AG08395 (cell line): ENCODE measurements at places on chromosomes 2 and 18.

DNA sequence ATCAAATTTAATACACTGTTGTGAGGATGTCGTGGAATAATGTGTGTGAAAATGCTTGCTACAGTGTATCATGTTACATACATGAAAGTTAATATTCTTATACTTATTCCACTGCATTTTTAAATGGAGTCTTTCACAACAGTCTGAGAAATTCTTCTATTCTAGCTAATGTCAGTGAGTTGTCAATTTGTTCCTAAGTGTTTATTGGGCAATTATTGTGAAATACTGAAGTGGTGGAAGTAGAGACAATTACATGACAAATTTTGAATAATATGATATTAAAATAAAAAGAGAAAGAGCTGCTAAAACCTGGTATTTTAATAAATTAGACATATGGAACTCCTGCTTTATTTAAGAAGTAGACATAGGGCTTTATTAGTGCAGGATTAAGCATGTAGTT, 176.1 kb downstream of the PTPRM start:
- DNase-seq = no peak

DNA sequence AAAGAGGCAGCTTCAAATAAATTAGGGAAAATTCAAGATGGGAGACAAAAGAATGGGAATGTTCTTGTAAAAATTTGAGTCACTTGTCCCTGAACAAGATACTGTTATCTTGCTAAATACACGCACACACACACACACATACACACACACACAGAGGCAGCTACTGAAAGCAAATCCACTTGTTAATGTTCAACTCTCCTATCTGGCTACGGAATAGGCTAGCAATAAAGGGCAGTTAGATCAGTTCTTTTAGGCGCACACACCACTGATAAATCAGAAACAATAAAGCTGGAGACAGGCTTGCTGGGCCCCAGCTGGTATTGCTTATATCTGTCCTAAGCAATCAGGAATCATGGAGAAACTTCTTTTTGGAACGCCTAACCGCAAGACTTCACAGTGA, 461.6 kb downstream of the BCL11A start:
- no peak for DNase-seq

- no peak for DNase-seq
Measured at GRCh38 chr18:80181642-80182461, 65.5 kb downstream of the PARD6G start.

DNA sequence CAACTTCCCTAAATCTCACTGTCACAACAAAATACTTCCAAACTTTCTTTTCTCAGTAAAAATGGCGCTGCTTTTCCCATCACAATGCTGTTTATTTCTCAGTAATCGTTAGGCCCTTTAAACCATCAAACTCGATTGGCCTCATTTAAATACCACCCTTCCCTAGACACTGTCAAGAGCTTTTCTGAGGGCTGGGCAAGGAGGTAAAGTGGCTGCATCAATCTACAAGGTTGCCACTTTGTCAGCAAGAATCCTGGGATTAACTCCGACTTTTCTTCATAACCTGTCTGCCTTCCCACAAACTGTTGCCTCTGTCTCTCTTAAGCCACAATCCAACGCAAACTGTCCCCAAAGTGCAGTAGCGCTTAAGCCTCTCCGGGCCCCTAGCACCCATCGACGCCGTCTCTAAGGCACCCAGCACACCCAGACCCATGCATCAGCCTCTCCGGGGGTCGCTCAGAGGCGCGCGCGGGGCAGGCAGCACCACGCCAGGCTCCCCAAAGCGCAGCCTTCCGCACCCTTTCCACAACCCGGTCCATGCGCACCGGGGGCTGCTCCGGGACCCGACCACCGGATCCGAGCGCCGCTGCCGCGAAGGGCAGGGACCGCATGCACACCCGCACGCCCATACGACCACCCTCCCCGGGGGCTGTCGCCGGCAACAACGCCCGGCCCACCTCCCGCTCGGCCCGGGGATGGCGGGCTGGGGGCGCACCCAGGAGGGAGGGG, 683 bp downstream of the MBOAT2 start:
- DNase-seq = no peak

- no peak for DNase-seq
Measured at GRCh38 chr2:10234013-10234306, 68.7 kb upstream of the HPCAL1 start.

- DNase-seq = no peak
Measured at GRCh38 chr2:402721-403120, 114.8 kb upstream of the ALKAL2 start.

- DNase-seq = no peak
Measured at GRCh38 chr18:76429262-76430126, 65.5 kb downstream of the ZNF516 start.

- no peak for DNase-seq
Measured at GRCh38 chr2:67948506-67948905, 114.3 kb downstream of the C1D start.
